ENCODE measurements at places on chromosomes 1 and 21.

- no peak for DNase-seq
Observed at GRCh38 chr1:58866578-58866977, 82.7 kb upstream of the JUN start.

DNA sequence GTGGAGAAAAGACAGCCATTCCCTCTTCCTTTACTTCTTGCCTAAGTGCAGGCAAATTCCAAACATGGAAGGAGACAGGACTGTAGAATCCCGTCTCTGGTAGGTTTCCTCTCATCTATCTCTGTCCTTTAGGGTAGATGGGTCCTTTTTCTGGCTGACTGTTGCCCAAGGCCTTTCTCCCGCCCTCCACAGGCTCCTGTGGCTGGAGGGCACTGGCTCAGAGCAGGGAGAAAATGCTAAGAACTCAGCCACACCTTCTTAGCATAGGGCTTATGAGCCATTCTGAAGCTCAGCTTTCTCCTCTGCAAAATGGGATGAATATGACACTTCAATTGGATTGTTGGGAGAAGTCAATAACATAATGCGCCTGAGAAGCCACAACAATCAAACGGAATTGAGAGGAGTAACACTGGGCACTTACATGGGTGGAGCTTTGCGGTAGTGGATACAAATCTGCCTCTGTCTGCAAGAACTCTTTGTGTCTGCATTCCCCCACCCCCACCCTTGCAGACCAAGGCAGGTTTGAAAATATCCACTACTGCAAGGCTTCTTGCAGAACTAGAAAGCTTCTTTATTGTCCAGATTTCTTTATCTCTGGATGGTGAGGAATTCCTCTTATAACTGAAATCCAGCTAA, 94.7 kb downstream of the CSMD2 start:
- no peak for DNase-seq

DNA sequence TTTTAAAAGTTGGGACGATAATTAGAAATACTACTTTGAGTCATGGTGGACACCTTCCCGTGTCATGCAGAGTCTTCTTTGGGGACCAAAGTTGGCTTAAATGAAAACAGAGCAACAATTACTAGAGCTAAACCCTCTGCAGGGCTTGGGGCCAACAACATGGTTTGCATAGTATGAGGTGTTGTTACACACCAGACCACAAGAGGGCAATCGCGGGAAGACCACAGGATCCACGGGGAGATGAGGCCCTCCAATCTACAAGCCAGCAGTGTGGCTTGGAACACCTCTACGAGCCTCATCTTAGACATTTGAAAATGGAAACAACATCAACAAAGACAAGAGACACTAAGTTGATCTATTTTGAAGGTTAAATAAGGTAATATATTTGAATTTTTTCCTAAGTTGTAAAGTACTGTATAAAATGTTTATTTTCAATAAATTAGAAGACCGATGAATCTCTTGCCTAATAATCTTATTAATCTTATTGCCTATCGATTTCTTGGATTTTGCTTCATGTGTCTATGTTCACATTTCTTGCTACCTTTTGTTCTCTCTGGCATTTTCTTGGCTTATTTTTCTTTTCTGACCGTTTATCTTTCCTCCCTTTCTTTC, 8.2 kb upstream of the SMCP start:
- DNase-seq, result no peak

DNA sequence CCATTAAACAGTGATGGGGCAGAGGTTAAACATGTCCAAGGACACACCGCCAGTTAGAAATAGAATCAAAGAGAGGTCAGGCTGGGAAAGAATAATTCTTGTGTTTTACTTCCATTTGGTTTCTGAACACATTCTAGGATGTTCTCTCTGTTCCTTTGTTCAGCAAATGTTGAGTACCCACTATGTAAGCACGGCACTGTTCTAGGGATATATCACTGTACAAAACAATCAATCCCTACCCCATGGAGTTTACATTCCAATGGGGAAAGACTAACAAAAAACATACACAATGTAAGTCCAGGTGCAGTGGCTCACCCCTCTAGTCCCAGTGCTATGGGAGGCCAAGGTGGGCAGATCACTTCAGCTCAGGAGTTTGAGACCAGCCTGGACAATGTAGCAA, 6.2 kb downstream of the MYOCOS start:
- DNase-seq, result no peak

GRCh38 chr1:99705385-99705784, 59.5 kb downstream of the PALMD start:
- no peak for DNase-seq

- DNase-seq, result no peak
Observed at GRCh38 chr1:217524787-217525520, 105.9 kb downstream of the GPATCH2 start.

All from vagina (tissue), 2 donors.